ENCODE measurements at places on chromosomes 2 and 18.

GRCh38 chr2:240957656-240958365, 40.6 kb upstream of the SNED1 start:
- no peak for DNase-seq

DNA sequence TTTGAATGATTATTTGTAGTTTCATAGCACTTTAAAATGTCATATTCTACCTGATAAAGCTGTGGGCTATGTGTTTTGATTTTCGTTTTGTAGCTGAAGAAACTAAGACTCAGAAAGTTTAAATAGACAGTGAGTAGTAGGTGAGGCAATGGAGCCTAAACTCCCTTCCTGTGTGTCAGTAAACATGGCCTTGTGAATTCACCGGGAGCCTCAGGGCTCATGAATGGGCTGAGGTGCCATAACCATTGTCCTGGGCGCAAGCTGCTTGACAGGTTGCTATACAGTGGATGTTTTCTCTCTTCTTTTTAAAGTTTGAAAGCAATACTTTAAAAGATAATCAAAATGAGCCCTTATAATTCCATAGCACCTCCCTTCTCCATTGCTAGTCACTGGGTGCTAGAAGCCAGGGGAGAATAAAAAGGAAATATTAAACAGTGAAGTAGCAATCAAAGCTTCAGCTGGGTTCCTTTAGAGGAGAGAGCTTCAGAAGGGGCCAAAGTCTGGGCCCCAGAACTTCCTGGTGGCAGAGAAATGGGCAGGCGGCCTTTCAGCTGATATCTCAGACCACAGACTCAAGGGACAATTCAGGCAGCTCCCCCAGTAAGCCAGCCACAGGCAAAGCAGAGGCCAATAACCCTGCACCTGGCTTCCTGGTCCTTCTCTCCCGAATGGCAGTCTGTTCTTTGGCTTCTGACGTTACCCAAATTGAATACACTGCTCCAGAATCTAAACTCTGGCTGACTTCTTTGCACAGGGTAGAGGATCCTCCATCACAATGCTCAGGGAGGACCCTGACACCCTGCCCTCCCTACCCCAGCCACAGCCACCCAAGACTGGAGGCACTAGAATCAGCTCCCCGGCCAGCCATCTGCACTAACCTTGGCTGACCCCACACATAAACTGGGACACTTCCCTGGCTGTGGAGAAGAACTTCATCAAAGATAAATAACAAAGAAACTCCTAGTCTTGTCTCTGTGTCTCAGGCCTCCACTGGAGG, 51.8 kb upstream of the NPAS2 start:
- DNase-seq = no peak

DNA sequence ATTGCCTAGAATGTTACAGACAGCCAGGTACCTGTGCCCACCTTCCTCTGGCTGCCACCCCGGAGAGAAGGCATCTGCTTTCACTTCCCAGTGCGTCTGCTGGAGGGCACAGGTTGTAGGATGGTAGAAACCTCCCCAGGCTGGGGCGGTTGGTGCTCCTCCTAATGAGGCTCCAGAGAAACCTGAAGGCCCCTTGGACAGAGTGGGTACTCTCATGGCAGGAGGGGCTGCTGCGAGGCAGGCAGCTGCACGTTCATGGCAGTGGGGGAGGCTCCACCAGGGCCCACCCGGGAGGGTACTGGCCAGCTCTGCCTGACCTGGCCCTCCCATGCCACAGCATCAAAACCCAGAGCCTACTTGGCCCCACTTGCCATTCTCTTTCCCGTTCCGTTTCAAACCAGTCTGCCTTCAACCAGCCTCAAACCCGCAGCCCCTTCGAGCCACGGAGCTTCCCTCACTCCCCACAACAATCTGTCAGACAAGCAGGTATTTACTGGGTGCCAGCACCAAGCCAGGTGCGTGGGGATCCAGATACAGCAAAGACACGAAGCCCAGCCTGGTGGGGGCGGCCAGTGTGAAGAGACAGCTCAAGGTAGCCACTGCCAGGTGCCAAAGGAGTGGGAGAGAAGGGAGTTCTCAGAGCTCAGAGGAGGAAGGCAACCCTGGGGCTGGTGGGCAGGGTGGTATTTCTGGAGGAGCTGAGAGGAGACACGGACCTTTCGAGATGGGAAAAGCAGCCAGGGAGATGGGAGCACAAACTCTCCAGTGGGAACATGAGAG, 229.6 kb downstream of the LOXHD1 start:
- DNase-seq = no peak

DNA sequence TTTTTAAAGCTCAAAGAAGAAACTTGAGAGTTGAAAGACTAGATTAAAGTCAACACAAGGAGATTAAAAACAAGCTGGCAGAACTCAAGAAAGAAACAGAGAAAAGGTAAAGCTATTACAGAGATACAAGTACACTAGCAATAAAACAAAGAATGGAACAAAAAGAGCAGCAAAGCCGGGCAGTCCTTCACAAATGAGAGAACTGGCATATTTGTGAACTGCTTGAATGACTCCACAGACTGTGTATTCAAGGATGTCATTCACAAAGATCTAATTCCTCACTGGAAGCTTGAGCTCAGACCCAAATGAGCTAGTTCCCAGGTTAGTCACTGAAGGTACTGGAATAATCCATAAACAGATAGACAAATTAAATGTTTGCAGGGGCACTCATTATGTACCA, 318.0 kb downstream of the MYCN start:
- no peak for DNase-seq

DNA sequence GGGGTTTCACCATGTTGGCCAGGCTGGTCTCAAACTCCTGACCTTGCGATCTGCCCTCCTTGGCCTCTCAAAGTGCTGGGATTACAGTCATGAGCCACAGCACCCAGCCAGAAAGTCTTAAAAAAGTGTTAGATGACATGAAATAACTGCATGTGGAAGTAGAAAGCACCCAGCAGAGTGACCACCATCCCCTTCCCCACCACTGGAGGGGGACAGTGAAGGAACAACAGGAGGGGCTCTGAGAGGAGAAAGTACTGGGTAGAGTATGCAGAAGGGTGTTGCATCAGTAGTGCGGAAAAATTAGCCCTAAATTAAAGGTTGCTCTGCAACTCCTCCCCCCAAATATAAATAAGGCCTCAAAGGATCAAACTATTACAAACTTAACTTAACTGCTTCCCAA, 230.5 kb downstream of the ZNF521 start:
- no peak for DNase-seq

GRCh38 chr2:84741182-84741822, 139.6 kb downstream of the TRABD2A start:
- DNase-seq = no peak

GRCh38 chr18:79542876-79543750, 136.5 kb upstream of the CTDP1 start:
- peak; percentile 57 for DNase-seq

- DNase-seq = no peak
These were observed 26.8 kb downstream of the RMND5A start for GRCh38 chr2:86746939-86747338.

GRCh38 chr18:62403120-62403519, 78.0 kb downstream of the TNFRSF11A start:
- DNase-seq = no peak

DNA sequence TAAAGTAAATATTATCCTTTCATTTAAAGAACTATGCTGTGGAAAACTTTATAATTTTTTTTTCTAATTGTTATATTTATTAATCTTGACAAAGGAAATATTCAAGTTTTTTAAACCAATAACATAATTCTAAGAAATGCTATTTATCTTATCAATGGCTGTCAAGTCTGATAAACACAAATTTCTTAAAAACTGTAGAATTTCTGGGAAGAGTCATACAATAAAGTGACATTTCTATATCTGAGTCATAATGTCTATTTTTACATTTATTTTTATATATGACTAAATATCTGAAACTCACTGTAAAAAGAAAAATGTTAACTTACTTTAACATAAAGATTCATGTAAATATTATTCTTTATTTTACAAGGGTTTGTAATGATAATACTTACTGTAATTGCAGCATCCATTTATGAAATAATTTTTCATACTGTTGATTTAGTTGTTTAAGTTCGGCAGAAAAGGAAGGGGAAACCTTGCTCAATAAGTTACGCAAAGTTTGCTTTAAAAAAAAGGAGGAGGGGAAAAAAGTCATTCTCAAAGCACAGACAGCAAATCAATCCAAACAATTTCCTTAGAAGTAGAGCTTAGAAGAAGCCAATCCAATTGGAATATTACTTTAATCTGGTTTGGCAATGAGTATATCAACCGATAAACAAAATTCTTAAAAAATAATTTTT, 32.4 kb downstream of the ORC2 start:
- no peak for DNase-seq

DNA sequence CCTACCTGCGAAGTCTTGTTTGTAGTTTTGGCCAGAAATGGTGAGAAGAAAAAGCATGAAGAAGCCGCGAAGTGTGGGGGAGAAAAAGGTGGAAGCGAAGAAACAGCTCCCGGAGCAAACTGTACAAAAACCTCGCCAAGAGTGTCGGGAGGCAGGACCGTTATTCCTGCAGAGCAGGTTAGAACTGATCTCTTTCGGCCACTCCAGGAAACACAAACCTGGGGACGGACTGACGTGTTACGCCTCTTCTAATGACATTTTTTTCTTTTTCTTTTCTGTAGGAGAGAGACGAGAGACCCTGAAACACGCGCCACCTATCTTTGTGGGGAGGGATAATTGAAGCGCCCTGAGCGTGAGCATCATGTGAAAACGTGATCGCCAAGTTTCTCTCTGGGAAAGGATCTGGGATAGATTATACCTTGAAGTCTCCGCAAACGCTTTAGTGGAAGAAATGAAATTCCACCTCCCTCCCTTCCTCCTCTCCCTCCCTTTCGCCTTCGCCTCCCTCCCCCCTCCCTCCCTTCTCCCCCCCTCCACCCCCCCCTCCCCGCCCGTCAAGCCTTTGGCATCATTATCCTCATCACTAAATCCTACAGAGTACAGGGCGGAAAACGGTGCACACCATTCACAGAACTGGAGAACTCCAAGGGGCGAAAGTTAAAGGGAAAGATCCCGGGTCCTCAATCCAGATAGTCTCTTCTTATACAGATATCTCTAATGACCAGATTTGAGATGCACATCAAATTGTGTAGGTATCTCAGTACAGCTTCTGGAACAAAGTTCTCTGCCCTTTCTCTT, at the start of gene ZEB2:
TSS of gene ZEB2 (minus strand) at position 186 of the 798 bp plus-strand sequence. CDS start 2,769 bp downstream, outside the sequence.
- DNase-seq = peak; percentile 54

DNA sequence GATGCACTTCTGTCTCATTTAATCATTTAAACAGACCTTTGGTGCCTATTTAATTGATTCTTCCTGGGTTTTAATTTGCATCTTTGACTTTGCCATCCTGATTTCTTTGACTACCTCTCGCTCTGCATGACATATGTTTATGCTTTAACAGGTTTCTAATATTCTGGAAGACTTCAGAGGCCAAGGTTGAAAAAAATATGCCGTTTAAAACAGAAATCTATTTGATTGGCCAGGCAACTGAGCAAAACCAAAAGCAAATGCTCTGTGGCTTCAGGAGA, 303.4 kb downstream of the IRS1 start:
- no peak for DNase-seq

DNA sequence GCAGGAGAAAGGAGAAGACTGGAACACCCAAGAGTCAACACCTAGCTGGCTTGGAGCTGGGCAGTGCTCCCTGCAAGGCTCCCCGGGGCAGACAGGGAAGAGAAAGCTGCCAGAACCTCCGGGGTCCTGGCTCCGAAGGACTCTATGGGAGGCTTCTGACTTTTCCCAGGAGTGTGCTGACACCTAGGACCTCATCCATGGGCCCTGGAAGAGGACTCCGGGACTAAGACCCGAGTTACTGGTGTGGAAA, 37.8 kb upstream of the ATP6V1B1 start:
- no peak for DNase-seq

- no peak for DNase-seq
These were observed 815.7 kb downstream of the ERBB4 start for GRCh38 chr2:211722928-211723327.

DNA sequence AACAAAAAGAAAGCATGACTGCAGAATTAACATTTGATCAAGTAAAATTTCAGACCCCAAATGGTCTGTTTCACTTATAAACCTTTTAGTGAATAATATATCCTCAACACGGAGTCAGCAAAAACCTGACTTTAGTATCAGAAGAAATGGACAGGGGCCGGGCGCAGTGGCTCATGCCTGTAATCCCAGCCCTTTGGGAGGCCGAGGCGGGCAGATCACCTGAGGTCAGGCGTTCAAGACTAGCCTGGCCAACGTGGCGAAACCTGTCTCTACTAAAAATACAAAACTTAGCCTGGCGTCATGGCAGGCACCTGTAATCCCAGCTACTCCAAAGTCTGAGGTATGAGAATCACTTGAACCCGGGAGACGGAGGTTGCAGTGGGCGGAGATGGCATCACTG, 3.0 kb downstream of the OR6B3 start:
- no peak for DNase-seq

DNA sequence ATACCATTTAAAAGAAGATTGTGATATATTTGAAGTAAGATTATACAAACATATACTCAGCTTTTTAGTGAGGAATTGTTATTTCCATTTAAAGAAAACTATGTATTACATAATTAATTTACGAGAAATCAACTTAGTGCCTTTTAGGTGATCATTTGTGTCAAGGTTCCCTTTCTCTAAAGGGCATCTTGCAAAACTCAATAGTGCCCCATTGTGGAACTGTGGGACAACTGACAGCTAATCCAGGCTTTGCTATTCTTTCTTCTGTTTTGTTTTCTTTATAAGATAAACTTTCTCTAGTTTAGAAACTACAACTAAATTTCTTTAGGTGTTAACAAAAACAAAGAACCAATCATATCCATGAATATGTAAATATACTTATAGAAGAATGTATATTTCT, 24.3 kb upstream of the VIT start:
- no peak for DNase-seq

- no peak for DNase-seq
These were observed 34.1 kb downstream of the PARD6G start for GRCh38 chr18:80213182-80213581.

DNA sequence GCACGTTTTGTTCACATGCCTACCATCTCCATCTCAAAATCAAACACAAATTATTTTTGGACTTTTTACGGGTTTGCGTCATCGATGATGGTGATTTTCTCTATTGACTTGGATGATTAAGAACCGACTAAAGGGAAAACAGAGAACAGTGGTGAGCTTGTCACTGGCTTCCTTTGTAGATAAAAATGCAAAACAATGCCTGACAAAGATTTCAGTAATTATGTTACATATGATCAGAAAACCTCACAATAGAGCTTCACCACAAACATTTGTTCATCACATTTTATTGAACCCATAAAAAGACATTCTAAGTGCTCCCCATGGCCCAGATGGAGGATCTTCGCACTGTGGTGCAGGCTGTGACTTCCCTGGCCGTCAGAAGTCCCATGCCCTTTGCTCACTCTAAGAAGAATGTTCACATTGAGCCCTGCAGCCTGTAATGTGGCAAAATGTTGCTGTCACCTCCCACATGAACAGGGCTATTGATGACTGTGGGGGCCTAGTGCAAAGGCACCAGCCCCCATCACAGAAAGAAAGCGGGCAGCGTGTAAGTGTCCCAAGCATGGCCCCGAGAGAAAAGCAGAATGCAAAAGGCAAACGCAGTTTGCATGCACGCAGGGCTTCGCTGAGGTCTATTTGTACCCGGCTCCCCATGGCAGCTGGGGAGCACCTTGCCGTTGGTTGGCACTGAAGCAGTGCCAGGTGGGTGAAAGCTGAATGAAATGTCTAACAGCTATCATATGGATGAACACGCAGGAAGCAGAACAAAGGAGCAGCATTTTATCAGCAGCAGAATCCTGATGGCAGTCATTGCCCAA, 60.6 kb downstream of the BCL2 start:
- no peak for DNase-seq

- DNase-seq = no peak
These were observed 344.4 kb upstream of the SLC39A10 start for GRCh38 chr2:195312662-195313061.

Data from left ventricle myocardium inferior (tissue), 1 donor.